Kidney tubule cell (primary cell): ENCODE measurements at places on chromosomes 6 and 20.

GRCh38 chr6:141388666-141389065 is 744.1 kb upstream of the GJE1 start:
- DNase-seq, result no peak

DNA sequence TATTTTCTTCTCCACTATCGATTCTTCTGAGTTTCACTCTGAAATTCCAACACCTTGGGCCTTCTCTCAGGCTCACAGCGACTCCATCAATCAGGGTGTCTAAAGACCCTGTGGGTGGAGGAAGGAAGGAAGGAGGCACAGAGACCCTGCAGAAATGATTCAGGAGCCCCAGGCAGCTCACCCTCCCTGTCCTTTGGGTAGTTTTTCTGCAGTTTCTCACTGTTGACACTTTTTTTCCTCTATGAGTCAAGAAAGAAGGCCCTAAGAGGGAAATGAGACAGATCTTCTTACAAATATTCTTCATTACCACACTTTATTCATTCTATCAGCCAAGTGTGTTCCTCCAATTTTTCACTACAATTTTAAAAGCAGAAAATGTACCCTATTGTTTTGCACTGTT is 34.2 kb upstream of the TBXT start:
- DNase-seq, result no peak

DNA sequence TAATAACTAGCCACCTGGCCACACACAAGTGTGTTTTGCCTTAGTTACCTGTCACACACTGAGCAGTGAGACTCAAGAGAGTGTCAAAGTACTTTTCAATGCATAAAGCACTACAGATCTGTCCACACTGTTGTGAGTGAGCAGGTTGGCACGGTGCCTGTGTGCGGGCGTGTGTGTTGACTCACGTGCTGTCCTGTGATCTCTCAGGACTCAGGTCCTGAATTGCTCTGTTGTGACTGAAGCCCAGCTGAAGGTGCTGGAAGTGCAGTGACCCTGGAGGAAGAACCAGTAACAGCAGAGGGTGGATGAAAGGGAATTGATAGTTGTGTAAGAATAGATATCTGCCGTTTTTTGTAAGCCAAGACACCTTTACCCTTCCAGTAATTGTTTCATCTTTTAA is 18.3 kb downstream of the SLC16A10 start:
- peak; percentile 84 for DNase-seq

DNA sequence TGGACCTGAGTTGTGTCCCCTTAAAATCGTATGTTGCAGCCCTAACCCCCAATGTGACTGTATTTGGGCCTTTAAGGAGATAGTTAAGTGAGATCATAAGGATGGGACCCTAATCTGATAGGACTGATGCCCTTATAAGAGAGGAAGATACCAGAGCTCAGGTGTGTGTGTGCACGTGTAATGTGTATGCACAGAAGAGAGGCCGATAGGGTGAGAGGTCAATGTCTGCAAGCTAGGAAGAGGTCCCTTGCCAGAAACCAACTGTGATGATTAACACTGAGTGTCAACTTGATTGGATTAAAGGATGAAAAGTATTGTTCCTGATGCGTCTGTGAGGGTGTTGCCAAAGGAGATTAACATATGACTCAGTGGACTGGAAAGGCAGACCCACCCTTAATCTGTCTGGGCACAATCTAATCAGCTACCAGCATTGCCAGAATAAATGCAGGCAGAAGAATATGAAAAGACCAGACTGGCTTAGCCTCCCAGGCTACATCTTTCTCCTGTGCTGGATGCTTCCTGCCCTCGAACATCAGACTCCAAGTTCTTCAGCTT is 299.8 kb downstream of the LRFN2 start:
- DNase-seq, result no peak

- no peak for DNase-seq
These were observed 17.6 kb upstream of the MBOAT1 start for GRCh38 chr6:20229881-20230280.

GRCh38 chr6:149362289-149362688 is 37.8 kb upstream of the SUMO4 start:
- DNase-seq, result no peak

- no peak for DNase-seq
These were observed 63.4 kb upstream of the AFDN start for GRCh38 chr6:167763056-167763944.

- no peak for DNase-seq
These were observed 124.8 kb downstream of the PRKN start for GRCh38 chr6:162602759-162603158.

DNA sequence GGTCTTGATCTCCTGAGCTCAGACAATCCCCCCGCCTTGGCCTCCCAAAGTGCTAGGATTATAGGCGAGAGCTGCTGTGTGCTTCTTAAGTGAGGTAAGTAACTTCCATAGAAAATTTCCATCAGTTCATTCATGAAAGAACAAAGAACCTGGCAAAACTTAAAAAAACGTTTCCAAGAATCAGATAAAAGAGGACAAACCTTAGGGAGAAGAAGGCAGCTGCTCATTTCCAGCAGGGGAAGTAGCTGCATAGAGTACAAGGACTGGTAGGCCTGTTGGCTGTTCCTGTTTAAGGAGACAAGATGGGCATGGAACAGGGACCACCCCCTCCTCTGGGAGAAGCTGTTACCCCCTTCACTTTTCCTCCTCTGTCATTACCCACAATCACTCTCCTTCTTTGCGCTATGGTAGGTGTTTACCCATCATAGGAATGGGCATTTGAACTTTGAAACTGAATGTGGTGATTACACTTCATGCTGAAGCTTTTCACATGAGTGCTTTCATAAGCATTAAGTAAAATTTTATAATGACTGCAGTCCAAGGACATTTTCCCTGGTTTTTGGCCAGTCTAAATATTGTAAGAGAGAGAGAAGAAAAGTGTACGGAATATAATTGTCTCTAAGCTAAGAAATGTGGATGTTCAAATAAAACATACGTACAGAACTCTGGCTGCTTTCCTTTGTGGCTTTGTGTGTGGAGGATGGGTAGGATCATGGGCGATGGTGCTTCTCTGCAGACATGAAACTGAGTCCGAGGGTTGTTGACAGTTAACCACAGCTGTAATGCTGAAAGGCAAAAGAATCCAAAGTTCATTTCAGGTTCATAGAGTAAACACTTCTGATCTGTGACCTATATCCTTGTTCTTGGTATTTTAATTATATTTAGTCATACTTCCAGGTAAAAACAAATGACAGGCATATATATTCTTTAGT is 56.4 kb downstream of the CCN2 start:
- DNase-seq, result peak; percentile 35

DNA sequence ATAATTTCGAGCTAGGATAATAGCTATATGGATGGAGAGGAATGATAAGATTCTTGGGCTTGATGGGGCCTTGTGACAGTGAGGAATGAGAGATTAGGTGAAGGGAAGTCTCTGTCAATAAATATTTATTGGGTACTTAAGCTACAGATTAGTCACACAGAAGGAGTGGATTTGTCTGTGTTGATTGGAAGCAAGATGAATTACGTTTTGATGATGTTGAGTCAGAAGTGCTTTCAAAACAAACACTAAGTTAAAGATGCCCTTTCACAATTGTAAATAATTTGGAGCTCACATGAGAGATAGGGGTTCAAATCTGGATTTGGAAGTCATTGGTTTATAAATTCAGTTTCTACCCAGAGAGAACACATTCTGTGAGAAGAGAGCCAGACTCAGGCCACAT is 834.2 kb downstream of the KIF16B start:
- DNase-seq, result no peak

GRCh38 chr6:19891451-19891850 is 54.3 kb downstream of the ID4 start:
- DNase-seq, result no peak

DNA sequence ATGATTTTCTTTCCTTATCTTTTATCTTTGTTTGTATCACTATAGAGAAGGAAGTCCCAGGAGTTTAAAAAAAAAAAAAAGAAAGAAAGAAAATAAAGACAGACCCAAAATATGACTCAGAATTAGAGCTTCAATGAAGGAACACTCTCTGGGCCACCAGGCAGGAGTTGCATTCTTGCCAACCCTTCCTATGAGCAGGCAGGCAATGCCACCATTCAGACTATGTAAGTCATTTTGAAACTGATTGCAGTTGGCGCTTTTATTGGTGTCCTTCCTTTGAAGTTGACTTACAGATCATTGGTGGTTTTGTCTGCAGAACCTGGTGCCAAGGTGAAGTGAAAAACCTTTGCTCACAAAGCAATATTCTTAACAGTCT is 50.3 kb downstream of the MYB start:
- DNase-seq, result no peak

DNA sequence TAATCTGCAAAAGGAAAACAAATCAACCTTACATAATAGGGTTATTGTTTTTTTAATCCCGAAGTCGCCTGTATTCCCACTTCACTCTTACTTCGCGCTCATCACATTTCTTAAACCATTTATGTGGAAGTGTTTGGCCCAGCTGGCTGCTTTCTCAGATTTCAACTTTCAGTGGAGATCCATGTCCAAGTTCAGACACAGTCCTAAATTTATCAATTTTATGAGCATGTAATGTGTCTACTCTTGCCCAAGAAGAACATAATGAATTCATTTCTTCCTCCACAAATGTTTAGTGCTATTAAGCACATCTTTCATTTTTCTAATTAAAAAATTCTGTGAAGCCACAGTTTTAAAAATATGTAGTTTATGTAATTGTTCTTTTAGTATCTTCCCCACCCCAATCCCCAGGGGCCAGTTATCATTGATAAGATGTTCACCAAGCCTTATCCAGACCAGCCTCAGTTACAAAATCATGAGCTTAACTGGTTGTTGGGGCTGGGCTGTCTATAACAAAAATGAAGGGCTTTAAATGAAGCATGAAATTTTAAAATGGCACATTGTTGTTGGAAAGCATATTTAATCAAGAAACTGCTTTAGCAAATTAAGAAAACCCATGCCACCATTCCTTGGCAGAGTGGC is 151.7 kb downstream of the UST start:
- DNase-seq, result no peak

DNA sequence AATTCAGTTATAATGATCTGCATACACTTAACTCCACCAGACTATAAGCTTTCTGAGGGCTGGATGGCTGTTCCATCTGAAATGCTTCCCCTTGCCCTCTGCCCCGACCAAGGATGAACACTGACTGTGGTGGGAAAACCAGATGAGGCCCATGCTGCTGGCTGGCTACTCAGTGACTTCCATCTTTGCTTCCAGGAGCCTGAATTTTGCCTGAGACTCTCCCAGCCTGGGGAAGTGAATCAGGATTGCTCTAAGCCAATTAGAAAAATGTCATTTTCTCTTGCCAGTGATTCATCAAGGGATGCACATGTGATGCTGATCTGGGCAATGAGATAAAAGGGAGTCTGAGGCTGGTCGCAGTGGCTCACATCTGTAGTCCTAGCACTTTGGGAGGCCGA is 1.7 kb upstream of the TOMM34 start:
- peak; percentile 61 for DNase-seq

DNA sequence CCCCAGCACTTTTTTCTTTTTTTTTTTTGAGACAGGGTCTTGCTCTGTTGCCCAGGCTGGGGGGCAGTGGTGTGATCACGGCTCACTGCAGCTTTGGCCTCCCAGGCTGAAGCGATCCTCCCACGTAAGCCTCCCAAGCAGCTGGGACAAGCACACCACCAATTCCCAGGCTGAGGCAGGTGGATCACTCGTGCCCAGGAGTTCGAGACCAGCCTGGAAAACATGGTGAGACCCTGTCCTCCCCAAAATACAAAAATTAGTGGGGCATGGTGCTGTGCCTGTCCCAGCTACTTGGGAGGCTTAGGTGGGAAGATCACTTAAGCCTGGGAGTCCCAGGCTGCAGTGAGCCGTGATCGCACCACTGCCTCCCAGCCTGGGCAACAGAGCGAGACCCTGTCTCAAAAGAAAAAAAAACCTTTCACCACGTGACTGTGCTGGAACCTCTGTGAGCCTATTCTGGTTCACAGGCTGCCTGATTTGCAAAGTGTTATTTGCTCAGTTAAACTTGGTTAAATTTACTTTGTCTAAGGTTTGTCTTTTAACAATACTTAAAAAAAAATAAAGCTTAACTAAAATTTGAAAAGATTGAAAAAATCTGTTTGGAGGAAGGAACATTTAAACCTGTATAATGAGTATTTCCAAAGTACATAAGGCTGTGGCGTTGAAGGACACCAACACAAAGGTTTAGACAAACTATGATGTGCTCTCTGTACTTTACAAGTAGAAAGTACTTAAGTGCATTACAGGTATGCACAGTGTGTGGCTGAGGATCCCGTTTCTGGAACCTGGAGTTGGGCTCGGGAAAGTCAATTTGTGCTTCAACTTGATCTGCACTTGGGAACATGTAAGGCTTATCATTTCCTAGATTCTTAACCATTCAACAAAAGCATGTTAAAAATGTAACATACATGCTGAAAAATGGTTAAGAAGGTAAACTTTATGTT is 55.0 kb downstream of the PPP1R3G start:
- DNase-seq, result peak; percentile 14

DNA sequence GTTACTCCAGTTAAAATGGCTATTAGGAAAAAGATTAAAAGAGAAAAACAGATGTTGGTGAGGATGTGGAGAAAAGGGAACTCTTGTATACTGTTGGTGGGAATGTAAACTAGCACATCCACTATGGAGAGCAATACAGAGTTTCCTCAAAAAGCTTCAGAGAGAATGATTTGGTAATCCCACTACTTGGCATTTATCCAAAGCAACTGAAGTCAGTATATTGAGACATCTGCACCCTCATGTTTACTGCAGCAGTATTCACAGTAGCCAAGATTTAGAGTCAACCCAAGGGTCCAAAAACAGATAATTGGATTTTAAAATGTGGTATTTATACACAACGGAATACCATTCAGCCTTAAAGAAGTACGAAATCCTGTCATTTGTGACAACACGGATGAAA is 469.5 kb downstream of the QKI start:
- no peak for DNase-seq

- no peak for DNase-seq
These were observed 44.3 kb downstream of the OR2B6 start for GRCh38 chr6:28001351-28001750.

GRCh38 chr6:132728616-132729015 is 14.8 kb upstream of the VNN1 start:
- no peak for DNase-seq

DNA sequence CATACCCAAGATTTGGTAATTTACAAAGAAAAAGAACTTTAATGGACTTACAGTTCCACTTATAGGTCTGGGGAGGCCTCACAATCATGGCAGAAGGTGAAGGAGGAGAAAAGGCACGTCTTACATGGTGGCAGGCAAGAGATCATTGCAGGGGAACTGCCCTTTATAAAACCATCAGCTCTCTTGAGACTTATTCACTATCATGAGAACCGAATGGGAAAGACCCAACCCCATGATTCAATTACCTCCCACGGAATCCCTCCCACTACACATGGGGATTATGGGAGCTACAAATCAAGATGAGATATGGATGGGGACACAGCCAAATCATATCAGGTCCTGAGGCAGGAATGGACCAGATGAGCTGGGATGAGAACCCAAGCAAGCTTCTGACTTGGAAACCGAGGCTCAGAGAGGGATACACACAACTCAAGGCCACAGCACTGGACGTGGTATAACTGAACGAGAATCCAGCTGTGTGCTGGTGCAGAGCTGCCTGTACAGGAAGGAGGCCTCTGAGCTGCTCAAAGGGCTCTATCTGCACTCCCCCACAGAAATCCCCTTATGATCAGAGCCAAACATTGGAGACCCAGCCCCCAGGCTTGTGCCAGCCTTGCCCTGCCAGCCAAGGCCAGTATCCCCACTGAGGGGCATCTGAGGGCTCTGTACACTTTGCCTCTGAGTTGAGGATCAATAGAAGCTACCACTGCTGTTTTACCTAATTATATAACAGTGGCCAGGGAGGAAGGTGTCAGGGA is 137.8 kb downstream of the CEBPB start:
- no peak for DNase-seq
